ENCODE measurements at places on chromosomes 7 and 10.

DNA sequence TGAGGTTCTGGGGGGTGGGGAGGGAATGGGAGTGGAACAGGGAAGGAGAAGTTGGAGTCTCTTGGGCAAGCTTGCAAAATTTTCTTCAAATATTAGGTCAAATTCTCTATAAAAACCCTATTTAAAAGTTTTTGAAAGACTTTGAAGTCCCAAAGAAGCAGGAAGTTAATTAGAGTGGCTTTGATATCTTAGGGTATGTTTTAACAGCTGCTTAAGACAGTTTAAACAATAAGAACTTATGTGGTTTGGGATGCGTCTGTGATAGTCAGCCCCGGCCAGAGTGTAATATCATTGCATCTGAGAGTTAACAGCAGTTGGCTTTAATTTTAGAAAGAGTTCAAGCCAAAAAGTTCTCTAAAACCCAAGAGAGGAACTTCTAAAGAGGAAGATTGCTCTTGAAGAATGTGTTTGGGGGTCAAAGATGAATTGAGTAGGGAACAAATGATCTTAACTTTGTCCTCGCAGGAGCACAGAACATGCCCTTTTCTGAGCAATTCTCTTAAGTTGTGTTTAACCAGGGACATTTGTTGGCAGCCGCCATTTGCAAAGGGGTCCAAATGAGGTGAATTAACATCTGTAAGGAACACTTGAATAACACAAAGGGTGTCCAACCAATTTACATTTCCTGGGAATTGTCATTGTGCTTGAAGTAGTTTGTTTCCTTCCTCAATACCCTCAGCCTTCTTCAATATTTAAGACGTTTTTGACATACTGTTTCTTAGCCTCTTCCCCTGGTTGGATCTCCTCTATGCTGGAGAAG is 182.4 kb downstream of the PTEN start:
- peak; percentile 88 for DNase-seq

DNA sequence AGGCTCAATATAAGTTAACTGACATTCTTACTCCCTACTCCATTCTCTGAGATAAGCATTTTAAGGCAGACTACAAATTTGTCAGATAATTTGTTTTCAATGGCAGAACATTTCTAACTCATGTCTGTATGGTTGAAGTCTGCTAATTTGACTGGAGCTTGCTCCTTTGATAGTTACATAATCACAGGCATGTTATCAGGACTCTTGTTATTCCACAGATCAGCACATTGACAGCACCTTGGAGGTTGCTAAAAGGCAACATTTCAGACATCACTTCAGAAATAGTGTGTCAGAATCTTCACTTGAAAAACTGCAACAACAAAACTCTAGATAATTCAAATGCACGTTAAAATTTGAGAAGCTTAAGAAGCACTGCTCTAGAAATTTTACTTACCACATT is 158.3 kb upstream of the PCLO start:
- no peak for DNase-seq

DNA sequence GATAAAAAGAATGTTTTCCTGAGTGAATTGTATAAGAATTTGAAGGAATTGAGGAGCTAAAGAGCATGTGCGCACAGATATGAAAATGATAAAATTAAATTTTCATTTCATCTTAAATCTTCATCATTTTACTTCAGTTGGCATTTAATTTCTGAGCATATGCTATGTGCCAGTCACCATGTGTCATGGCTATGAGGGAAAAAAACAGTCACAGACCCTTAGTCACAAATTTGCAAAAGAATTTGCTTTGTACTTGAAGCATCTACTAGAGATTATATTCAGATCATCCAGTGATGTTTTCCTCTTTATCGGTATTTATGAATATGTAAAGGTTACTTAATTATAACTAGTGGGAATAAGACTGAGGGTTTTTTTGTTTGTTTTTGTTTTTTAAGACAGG is 29.8 kb downstream of the VCL start:
- no peak for DNase-seq

DNA sequence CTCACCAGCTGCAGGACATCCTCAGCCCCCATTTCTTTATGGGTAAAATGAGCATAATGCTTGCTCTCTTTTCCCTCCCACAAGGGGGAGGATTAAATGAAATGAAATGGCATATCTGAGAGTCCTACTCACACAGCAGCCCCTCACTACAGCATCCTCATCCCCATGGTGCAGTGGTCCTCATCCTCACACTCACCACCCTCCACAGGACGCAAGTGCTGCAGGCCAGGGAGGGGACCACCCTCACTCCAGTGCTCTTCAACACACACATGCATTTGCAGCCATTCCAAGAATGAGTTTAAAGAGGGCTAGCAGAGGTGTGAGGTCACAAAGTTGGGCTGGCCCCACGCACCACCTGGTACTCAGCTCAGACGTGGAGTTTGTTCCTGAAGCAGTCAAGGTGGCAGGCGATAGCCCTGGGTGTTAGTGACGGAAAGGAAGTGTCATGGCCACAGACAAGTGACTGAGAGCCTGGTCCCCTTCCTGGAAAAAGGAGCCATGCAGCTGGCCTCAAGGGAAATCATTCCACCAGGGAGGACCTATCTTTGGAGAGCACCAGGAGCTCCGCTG is 234.0 kb downstream of the TNS3 start:
- DNase-seq = no peak

- DNase-seq = no peak
Measured at GRCh38 chr7:86328801-86329433, 314.8 kb upstream of the GRM3 start.
